Activated gamma-delta T cell (primary cell): ENCODE measurements at places on chromosomes 3 and 15.

DNA sequence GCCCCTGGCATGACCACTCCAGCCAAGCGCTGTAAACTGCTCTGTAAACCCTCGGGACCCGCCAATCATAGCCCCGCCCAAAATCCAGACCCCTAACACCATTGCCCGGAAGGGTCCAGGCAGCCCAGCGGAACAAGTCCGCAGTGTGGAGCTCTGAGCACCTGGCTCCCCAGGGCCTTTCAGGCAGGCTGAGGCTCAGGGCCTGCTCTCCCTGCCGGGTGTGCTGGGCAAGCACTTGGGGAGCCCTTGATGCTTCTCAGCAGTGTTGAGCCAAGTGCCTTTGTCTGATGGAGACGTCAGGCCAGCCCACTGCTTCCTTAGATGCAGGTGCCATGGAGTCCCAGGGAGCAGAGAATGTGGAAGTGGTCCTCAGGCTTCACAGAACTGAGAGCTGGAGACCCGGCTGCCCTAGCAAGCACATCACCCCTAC, 106.2 kb downstream of the TLE3 start:
- no peak for DNase-seq

GRCh38 chr3:165920984-165921383, 83.8 kb upstream of the BCHE start:
- no peak for DNase-seq

DNA sequence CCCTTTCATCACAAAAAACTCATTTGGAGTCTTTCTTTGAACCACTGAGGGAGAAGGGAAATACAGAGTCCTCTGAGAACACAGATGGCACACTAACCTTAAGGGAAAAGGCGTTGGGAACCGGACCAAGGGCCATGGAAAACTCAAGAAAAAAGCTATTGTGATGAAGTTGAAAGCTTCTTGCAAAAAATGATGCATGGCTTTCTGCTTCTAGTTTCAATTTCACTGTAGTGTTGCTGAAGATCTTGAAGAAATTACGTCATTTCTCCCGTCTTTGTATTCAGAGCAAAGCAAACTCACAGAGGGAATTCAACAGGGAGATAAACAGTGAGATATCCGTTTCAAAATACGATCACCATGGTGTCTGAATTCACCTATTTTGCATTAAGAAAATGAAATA, 642.3 kb upstream of the ADAMTS9 start:
- no peak for DNase-seq

DNA sequence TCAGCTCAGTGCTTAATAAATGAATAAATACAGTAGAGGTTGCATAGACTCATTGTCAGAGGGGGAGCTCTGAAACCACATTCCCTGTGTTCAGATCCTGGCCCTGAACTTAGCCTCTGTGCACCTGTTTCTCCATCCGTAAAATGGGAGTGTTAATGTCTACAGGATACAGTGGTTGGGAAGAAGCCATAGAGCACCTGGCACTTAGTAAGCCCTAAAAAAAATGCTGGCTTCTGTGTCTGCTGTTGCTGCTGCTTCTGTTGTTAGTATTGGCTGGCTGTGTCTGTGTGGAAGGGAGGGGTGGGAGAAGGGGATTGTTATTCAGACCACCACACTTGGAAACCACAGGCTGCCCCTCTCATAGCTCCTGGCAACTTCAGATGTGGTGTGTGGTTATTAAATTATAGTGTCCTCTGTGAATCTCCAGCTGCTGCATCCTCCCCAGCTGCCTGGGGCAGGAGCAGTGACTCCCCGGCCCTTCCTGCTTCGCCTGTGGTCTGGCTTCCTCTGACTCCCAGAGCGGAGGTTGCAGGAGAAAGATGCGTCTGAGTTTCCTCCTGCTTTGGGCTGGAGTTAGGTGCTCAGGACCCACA, 31.0 kb downstream of the FGD5 start:
- DNase-seq, result no peak
